ENCODE measurements at places on chromosomes 12 and 14. TPM values are rescaled to one million over a fixed set of nuclear protein-coding genes. Genes with fewer than 3 reads are reported as not detected.

GRCh38 chr12:130375296-130376287, 37.9 kb downstream of the PIWIL1 start:
- DNase-seq, result no peak

- DNase-seq, result no peak
Observed at GRCh38 chr14:59534361-59534987, 42.1 kb downstream of the CCDC175 start.

- DNase-seq, result no peak
Observed at GRCh38 chr12:19338405-19338804, 100.9 kb upstream of the AEBP2 start.

OTOGL gene
- total RNA-seq, result 0.18 TPM

SYT1 gene
- total RNA-seq, result not detected

FGD6 gene
- total RNA-seq, result 3.7 TPM

GRCh38 chr12:64085996-64086395, 136.1 kb downstream of the KICS2 start:
- DNase-seq, result peak; percentile 59

DNA sequence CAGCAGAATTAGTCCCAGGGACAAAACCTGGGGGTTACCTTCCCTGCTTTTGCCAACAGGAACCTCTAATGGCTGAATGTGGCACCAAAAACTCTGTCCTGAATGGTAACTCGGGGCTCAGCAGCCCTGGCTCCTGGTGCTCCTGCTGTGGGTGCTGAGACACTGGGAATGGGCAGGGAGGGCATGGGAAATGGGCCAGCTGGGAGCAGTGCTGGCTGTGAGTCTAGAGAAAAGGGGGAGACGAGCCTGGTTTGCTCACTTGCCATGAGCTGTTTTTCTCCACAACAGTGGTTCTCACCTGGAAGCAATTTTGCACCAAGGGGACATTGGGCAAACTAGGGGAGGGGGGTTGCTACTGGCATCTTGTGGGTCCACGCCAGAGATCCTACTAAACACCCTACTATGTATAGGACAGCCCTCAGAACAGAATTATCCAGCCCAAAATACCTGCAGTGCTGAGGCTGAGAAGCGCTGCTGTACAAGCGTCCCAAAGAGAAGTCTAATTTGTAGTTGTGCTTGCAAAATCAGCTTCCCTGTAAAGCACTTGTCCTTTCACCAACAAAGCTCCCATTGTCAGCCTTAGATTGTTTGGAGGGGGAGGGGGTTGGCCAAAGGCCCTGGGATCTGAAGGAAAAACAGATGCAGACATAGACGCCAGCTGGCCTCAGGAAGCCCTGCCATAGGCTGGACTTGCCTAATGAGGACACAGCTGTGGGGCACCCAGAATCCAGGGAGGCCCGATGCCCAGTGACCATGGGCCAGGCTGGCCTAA, 3.6 kb downstream of the LRRC74A start:
- no peak for DNase-seq

DNA sequence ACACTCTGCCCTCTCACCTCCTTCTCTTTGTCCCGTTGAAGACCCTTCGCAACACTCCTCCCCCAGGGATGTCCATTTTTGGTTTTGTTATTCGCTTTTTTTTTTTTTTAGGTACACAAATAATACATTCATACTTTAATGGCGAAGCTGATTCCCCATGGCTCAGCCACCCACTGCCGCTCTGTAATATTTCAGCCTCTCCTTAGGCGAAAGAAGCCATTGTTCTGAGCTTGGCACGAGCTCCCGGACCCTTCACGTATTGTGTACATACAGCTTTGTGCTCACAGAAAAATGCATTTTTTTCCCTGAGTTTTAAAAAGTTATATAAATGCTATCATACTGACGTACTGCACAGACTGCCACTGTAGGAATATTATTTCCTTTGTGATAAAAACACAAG, 115.0 kb downstream of the TMEM132C start:
- no peak for DNase-seq

DNA sequence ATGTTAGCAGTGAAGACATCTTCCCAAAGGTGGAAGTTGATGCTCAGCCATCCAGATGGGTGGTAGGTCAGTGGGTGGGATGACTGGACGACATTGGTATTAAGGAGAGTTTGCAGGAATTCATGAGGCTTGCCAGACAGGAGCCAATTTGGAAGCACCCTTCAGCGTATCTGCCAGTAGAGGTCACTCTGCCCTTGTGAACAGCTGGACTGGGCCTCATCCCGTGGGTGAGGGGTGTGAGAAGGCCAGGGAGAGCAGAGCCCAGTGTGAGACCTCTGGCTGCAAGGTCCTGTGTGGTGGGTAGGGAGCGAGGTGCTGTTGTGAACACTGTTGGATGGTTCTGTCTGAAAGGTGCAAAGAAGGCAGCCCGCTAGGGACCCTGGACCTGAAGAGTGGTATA, 37.7 kb downstream of the SLC5A8 start:
- peak; percentile 4 for DNase-seq

DNA sequence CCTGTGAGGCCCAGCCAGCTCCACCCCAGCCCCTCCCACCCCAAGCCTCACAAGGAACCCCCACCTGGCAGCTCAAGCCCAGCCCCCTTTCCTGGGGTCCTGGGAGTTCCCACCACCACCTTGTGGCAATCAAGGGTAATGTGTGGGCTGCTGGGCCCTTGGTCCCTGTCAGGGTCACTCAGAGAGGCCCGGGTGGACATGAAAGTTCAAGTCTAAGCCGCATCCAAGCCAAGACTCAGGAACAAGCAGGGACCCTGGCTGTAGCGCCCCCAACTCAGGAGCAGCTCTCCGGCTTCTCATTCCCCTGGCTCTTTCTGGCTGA, 106.4 kb upstream of the C14orf180 start:
- no peak for DNase-seq

SGPP1 gene
- total RNA-seq, result 11.1 TPM

DNA sequence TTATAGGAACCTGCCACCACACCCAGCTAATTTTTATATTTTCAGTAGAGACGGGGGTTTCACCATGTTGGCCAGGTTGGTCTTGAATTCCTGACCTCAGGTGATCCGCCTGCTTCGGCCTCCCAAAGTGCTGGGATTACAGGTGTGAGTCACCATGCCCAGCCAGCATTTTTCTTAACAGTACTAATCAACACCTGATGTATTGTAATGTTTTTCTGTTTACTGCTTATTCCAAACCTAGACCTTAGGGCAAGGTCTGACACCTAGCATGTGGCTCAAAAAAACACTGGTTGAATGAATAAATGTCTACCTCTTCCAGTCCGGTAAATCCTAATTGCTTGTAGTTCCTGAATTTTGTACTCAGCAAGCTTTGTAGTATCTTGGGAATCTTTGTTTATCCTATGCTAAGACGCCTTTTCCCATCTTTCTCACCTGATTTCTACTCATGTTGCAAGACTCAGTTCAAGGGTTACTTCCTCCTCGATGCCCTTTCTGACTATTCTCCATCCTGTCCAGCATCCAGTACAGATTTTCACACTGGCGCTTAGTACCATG, 2.8 kb downstream of the PAN2 start:
- no peak for DNase-seq

COX8C gene
- total RNA-seq, result not detected

DNA sequence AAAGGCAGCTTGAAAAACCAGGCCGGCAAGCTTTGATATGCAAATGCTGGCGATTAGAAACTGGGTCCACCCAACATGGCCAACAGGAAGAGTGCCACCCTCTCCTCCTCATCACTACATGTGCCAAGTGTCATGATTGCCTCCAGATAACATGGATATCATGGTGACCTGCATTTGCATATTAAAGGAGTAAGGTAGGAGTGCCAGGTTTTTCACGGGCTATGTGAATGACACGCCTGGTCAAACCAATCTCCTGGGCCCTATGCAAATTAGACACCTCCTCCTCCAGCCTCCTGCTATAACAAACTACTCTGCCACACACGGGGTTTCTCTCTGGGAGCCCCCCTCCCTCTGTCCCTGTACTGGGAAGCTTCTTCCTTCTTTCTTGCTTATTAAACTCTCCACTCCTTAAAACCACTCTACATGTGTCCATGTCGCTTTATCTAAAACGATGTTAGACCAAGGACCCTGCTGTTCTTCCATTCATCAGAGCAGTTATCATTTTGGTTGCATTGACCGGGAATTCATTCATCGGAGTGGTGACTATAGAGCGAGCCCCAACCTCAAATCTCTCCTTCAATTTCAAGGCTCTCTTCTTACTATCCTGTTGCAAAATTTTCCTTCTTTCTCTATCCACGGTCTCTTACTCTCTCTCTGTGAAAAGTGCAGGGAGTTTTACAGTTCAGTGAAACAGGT, 27.5 kb downstream of the APOBEC1 start:
- no peak for DNase-seq

- no peak for DNase-seq
Observed at GRCh38 chr12:75692876-75693275, 181.5 kb upstream of the KRR1 start.

- no peak for DNase-seq
Observed at GRCh38 chr14:24098229-24098926, 4.3 kb downstream of the PCK2 start.

DNA sequence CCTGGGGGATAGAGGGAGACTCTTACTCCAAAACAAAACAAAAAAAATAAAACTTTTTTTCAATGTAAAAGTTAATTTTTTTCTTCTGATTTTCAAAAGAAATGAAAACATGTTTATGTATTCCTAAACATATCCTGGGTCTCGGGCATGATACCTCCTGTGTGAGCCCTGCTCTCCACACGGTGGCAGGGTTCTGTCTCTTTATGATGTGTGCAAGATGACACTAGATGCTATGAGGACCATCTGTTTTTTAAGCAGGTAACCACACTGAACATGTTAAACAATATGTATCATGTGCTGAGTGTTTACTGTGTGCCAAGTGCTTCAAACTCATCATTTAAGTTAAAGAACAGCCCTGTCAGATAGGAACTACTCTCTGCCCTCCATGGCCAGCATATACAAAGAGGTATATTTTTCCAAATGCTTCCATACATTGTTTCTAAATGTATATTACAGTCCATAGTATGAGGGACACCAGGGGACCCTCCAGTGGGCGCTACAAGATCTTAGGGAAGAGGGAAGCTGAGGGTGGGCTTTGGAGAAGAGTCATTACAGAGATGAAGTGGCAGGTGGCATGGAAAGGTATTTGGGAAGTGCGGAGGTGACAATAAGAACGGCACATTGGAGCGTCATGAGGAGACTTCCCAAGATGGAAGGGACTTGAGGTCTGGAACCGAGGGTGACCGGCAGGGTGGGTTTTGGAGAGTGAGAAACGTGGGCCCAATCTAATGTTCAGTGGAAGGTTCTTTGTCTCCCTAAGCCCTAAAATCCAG, 28.5 kb downstream of the FOS start:
- peak; percentile 50 for DNase-seq

ADAMTS20 gene
- not detected for total RNA-seq

- DNase-seq, result no peak
Observed at GRCh38 chr14:100410056-100410565, 87.0 kb downstream of the SLC25A47 start.

TAS2R8 gene
- total RNA-seq, result not detected

DNA sequence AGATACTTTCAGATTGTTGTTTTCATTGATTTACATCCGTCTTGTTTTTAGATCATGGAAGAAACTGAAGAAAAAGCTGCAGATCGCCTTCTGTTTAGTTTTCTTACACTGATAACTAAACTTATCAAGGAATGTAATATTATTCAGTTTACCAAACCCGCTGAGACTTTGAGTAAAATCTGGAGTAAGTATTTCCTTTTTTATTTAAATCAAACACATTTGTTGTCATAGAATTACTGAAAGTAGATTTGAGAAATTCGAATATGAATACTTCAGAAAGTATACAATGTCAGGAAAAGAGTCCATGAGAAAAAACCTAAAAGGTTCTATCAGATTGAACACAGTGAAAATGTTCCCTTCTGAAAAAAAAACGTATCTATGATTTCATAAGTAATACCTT, 32.0 kb downstream of the ARL1 start:
- no peak for DNase-seq

- no peak for DNase-seq
Observed at GRCh38 chr12:25126746-25127145, 68.2 kb downstream of the DNAI7 start.

DNA sequence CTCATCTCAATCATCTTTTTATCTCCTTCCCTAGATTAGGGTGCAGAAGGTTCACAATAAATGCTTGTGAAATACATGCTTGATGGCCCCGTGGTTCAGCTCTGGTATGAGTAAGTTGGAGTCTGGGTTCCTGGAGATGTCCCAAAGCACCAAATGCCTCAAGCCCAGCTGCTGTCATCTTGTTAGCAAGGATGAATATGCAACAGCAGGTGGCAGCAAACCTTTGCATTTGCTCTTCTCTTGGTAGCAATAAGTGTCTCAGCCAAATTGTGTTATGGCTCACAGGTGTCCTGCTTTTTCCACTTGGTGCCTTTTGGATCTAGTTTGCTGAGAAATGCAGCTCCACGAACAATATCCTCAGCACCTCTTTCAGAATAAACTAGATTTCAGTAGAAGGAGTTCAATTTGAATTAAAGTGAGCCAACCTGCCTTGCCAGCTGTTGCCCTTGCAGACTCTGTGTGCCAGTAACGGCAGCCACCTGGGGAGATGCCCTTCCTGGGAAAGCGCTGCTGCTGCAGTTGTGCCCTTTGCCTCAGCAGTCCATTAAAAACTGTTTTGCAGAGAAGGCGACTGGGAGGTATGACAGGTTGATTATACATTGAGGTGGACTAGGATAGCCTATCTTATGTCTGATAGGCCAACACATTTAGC, 417.3 kb downstream of the SNAPC1 start:
- peak; percentile 59 for DNase-seq

GRCh38 chr12:81627336-81628189, 131.6 kb downstream of the PPFIA2 start:
- peak; percentile 55 for DNase-seq

PRB2 gene
- 0.76 TPM for total RNA-seq

GRCh38 chr14:35730871-35731270, 78.2 kb downstream of the RALGAPA1 start:
- DNase-seq, result no peak

DNA sequence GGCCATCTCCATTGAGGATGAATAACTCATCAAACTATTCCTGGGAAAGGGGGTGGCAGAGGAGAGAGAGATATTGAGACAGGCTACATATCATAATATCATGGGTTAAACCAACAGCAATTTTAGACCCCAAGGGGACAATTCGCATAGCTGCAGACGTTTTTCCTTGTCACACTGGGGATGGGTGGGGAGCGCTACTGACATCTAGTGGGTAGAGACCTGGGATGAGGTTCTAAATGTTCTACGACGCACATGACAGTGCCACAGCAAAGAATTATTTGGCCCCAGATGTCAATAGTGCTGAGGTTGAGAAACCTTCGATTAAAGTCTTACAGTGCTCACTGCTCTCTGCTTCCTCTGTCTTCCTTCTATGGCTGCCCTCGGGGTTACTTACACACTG, 425.6 kb downstream of the NRXN3 start:
- DNase-seq, result no peak

GRCh38 chr12:46461907-46462640, 89.5 kb upstream of the SLC38A2 start:
- no peak for DNase-seq
